ENCODE measurements at places on chromosomes 11 and 22. TPM values are rescaled to one million over a fixed set of nuclear protein-coding genes. Genes with fewer than 3 reads are reported as not detected.

GRCh38 chr11:94799726-94800125, 31.6 kb downstream of the AMOTL1 start:
- DNase-seq, result no peak

Gene DNAJB7
- total RNA-seq, result not detected

Gene HBE1
- not detected for total RNA-seq

DNA sequence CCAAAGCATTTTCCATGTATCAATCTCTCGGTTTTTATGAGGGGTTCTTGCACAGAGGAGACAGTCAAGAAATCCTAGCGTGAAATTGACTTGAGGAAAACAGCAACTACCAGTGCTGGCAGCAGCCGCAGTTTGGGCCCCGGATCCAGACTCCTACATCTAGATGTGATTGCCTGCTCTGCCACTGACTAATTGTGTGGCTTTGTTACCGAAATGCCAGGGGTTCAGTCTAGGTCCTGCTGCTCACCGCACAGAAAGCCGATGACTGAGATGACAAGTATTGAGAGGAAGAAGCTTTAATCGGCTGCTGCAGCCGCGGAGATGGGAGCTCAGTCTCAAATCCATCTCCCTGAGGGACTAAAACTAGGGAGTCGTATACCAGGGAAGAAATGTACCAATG, 8.2 kb upstream of the GLB1L3 start:
- no peak for DNase-seq

DNA sequence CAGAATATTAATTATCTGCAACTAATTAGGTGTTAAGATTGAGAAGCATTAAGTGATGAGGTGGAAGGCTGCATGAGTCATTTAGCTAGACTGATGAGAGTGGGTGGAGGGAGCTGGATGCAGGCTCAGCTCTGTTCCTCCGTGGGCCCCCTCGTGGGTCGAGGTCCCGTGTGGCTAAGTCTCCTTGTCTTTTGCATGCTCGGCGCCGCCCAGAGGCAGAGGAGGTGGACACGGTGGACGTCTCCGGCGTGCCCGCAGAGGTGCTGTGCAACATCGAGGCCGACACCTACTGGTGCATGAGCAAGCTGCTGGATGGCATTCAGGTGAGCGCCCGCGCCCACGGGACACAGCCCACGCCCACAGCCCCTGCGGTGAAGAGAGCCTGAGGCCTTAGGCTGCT, 211.6 kb downstream of the TBC1D22A start:
- DNase-seq, result no peak

DNA sequence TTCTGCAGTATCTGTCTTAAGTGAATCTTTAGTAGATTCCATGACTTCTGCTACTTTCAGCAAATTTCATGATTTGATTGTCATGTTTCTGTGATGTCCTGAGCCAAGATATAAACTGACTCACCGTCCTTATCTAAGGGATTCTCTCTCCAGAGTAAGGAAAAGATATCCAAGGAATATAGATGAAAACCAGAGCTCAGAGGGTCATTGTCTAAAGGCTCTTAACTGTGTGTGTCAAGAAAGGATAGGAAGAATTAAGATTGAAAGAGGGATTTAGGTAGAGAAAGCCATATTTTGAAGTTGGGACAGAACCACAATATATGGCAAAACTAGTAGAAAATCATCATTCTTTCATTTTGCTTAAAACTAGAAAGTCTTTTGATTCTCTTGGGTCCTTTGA, 50.7 kb downstream of the PPME1 start:
- DNase-seq, result no peak

Gene PITPNB
- total RNA-seq, result 28.8 TPM

Gene PNPLA3
- 0.76 TPM for total RNA-seq

- no peak for DNase-seq
These were observed 47.0 kb downstream of the PACSIN2 start for GRCh38 chr22:42967933-42968332.

DNA sequence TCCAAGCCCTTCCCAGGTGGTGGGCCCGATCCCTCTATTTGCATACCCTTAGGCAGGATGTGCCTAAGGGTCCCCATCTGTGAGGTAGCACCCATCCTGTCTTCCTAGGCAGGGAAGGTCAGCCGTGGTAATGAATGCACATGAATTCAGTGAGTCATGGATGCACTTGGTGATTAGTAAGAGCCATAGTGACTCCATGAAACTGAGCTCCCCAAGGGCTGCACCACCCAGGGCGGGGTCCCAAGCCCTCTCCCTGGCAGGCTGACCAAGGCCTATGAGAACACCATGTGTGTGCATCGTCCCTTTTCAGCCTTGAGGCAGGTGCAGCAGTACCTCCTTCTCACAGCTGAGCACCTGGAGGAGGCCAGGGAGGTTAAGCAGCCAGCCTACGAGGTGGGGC, 15.6 kb upstream of the SUSD2 start:
- no peak for DNase-seq

DNA sequence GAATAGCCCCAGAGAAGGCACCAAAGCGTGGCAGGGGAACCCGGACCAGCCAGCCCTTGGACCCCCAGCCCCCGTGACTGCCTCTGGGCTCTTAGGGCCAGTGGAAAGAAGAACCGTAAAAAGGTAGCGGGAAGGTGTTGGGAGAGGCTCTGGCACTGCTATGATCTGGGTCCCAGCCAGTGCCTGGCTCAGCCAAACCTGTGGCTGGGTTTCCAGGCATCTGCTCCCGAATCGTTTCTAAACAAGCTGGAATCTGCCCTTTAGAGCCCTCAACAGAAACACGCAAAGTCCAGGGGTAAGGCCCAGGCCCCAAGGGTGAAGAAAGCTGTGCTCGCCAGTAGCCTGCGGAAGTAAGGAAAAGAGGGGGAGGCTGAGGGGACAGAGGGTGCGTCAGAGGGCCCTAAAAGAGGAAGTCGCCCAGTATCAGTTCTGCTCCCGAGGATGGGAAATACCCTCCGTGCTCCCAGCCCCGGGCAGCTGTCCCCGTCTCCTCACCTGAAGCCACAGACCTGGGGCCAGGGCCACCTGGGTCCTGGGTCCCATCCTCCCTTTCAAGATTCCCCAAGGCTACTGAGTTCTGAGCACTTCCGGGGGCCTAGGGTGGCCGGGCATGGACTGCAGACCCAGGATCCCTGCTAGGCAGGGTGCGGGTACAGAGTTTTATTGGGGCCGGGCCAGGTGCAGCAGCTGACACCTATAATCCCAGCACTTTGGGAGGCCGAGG, 24.7 kb downstream of the IL10RA start:
- DNase-seq, result no peak

GRCh38 chr11:110379261-110379660, 50.5 kb upstream of the FDX1 start:
- DNase-seq, result no peak

GRCh38 chr11:10934293-10934860, 76.5 kb upstream of the ZBED5 start:
- DNase-seq, result no peak

Gene MS4A12
- total RNA-seq, result not detected

Gene MRPL17
- total RNA-seq, result 40.6 TPM

Measured in dermis microvascular lymphatic vessel endothelial cell (primary cell).